ENCODE measurements at places on chromosomes 13 and 19.
A peak's percentile ranks its signal among the peaks of the same experiment; 100 is the strongest.

GRCh38 chr19:48551437-48552302, at the start of gene SULT2B1:
Gene SULT2B1 (plus strand): TSS chr19:48552172. CDS start chr19:48552253, 81 bp downstream.
- peak; percentile 61 for DNase-seq

GRCh38 chr19:38464421-38465082, 31.1 kb downstream of the RYR1 start:
- no peak for DNase-seq

DNA sequence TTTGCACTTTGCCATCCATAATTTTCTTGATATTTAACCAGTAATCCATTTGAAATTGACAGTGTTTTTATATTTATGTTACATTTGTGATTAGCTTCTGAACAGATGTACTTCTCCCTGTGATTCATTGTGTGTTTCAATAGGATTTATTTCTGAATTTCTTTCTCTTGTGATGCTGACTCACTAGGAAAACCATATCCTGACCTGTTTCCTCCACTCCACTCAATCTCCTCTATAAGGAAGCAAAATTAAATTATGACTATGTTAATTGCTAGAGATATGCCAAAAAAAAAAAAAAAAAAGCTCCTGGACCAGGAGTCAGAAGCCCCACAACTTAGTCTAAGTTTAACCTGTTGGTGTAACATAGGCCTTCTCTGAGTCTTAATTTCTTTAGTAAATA, 614.6 kb upstream of the SPRY2 start:
- DNase-seq = no peak

- DNase-seq = no peak
These were observed 3.8 kb downstream of the WBP4 start for GRCh38 chr13:41065078-41065477.

DNA sequence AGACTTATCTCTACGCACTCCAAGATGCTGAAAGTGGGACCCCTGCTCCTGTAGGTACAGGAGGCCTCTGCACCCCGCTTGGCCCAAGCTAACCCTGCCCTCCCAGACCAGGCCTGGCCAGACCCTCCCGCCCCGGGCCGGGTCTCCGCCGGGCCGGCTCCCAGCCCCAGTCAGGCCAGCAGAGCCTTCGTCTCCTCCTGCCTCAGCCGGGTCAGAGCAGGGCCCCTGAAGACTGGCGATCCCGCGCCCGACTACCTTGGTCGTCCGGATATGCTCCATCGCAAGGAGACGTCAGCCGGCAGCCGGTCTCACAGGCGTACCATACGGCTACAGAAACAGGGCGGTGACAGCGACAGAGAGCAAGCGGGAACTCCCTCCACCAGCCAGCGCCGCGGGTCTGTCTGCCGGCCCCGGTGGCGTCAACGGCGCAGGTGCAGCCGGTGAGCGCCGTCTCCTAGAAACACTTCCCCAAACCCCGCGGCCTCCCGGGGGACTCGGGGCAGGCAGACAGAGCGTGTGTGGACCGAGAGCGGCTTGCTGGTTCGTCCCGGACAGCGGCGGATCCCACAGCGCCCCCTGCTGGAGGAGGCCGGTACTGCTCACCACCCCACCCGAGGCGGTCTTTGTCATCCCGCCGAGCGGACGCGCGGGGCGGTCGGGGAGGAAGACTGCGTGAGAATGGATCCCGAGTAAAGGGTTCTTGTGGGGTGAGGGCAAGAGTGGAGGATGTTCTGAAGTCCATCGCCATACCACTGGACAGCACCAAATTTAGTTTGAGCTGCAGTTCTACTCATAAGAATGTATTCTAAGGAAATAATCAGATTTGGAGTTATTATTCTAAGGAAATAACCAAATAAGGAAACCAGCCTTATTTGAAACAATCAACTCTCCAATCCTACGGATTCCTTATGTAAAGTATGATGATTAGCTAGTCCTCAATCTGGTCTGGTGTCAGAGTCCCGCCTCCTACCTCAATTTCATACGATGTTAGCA, at the start of gene MTMR6:
MTMR6 (minus strand) TSS at position 520 of the 993 bp plus-strand sequence; CDS start at position 279, 241 bp downstream.
- DNase-seq = peak; percentile 15

DNA sequence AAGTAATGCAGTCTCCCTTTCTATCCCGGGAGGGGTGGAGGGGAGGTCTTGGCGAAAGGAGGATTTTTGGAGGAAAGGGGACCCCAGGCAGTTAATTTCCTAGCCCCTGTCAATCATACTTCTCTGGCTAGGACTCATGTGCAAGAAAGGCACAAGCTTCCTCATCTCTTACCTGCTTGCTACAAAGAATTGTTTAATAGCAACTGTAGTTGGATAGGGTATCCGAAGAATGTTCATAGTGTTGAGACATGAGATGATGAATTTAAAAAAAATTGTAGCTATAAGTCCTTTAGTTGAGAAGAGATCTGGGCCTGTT, 525 bp downstream of the BORA start:
- no peak for DNase-seq

GRCh38 chr19:45075301-45076028, 813 bp downstream of the ZNF296 start:
- no peak for DNase-seq

DNA sequence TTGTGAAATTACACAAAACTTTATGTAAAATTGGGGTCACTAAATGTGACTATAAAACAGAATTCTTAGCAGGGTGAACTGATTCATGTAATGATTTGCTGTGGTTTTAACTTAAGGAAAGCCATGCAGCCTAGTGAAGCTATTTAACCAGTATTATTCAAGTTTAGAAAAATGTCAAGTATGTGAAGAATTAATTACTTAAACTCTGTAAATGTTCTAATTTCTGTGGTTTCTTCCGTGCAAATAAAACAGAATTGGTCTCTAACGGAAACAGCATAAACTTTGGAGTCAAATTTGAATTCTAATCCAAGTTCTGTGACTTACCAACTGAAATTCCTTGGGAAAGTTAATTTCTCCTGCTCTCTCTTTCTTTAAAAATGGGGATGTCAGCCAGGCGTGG, 13.3 kb downstream of the CDC16 start:
- no peak for DNase-seq

GRCh38 chr19:18921593-18921992, 2.1 kb downstream of the DDX49 start:
- no peak for DNase-seq

DNA sequence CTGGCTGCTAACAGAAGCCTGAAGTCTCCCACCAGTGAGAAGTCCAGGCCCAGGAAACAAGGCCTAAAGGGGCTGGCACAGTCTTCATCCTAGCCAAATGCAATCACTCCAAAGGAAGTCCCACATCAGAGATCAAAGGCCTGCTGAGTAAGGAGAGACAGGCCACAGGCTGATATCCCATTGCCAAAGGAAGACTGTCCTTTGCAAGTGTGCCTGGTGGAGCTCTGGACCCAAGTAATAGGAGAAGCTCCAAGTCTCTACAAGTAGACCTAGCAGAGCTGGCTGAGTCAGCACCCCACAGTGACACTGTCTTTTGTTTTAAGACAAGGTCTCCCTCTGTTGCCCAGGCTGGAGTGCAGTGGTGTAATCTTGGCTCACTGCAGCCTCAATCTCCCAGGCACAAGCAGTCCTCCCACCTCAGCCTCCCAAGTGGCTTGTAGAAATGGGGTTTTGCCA, 4.5 kb downstream of the DBP start:
- no peak for DNase-seq

DNA sequence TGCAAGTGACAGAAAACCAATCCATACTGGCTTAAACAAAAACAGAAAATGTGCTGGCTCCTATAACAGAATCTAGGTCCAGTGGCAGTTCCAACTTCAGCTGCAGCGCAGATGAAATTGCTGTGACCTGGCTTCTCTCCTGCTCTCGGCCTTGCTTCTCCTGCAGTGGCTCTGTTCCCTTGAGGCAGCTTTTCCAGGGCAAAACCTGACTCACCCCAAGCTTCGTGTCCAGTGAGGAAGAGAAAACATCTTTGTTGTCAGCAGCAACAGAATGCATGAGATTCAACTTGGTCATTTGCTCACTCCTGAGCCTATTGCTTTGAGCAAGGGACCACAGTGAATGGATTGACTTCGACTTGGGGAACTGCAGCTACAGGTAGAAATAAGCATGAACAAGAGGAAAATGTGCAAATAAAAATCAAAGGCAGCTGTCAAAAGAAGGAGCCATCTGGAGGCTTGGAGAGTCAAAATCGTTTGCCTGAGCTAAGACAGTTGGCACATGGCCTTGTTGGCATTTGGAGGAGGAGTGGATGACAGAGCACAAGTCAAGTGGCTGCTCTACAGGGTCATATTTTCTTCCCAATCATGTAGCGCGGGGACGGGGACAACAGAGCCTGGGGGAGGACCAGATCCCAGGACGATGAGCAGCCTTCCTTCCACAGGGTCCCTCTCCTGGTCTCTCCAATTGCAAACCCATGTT, 523.4 kb downstream of the FGF9 start:
- DNase-seq = peak; percentile 33

GRCh38 chr13:30339738-30340330, 32.5 kb upstream of the KATNAL1 start:
- no peak for DNase-seq

DNA sequence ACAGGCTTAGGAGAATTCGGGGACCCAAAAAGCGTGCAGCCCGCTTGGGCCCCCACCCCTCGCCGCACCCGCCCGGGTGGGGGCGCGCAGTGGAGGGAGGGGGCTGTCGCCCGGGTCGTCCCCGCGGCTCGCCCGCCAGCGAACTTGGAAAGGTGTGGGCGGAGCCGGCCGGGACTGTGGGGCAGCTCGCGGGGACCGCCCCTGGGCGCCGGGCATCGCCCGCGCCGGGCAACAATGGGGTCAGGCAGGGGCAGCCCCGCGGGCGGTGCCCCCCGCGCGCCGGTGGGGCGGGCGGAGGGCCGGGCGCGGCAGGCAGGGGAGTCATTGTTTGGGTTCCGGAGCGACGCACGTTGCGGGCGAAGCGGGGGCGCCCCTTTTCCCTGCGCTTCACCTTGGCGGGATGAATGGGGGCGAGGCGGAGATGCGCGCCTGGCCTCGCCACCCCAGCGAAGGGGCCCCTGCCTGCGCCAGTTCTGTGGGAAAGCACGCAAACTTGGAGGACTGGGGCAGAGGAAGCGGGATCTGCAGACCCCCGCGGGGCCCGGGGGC, 647 bp upstream of the KLF12 start:
- DNase-seq = no peak

GRCh38 chr13:99829593-99830239, 141.9 kb downstream of the ZIC5 start:
- no peak for DNase-seq

DNA sequence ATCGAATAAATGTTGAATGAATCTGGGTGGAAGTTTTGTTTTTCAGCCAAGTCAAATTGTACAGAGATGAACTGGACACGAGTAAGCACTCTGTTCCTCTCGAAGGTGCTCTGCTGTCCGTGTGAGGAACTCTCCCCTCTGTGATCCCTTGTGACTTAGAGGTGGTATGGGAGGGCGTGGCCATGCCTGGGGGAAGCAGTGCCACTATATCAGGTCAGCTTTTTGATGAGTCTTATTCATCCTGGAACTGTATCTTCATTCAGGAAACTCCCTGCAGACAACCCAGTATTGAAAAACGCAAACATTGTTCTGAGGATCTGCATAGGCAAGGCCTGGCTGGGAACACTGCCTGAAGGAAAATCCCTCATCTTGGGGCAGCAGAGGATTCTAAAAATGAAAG, 45.7 kb upstream of the FLT1 start:
- DNase-seq = no peak

GRCh38 chr19:6925801-6926751, 38.7 kb downstream of the ADGRE1 start:
- DNase-seq = no peak

GRCh38 chr19:18373892-18374629, 11.9 kb upstream of the GDF15 start:
- no peak for DNase-seq

GRCh38 chr19:42290523-42291434, 11.2 kb upstream of the PRR19 start:
- no peak for DNase-seq

DNA sequence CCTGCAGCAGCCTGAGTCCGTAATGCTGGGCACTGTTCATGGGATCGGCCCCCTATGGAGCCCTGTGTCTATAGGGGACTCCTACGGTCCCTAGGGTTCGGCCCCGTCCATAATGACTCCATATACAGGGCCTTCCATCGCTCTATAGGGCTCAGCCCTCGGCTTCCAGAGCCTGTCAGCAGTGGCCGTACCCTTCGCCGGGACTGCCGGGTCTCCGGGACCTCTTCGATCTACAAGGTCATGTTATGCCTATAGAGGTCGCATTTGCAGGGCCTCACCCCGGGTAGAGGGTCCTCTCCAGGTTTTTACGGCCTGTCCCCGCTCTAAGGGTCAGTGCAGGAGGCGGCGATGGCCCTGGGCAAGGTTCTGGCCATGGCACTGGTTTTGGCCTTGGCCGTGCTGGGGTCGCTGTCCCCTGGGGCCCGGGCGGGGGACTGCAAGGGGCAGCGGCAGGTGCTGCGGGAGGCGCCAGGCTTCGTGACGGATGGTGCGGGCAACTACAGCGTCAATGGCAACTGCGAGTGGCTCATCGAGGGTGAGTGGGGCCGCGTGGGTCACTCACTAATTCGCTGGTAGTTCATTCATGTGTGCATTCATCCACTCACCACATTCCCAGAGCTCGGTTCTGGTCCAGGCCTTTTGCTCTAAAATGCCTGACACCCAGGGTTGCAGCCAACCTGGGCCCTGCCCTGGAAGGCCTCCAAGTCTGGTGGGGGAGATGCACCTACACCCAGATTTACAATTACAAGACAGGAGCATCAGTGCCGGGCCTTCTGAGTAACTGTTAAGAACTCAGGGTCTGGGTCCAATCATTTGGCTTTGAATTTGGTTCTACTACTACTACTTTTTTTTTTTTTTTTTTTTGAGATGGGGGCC, 699 bp downstream of the MEGF8 start:
- DNase-seq = no peak

DNA sequence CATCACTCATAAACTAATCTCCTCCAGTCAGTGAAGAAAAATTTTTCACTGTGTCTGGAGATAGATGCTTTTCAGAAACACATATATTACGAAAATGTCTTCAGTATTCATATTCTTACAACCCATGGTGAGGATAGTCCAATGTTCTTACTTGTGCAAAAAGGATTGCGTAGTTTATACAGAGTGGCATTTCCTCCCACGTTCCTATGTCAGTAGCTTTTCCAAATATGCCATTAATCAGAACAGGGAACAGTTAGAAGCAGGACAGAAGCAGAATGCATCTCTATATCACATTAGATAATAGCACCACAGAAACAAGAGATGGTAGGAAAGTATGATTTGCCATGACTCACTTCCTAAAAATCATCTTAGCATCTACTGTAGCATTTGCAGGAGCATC, 282.9 kb downstream of the SLITRK5 start:
- no peak for DNase-seq

- DNase-seq = peak; percentile 96
These were observed 332.2 kb downstream of the MYO16 start for GRCh38 chr13:108961542-108962125.

- no peak for DNase-seq
These were observed 1124.9 kb downstream of the DIAPH3 start for GRCh38 chr13:59038824-59039223.
